ENCODE measurements at places on chromosomes 4 and X. TPM values are rescaled to one million over a fixed set of nuclear protein-coding genes. Genes with fewer than 3 reads are reported as not detected.

The TBC1D8B gene
- 13.8 TPM for total RNA-seq

- peak; percentile 7 for DNase-seq
Observed at GRCh38 chr4:33882246-33882990, 2361.9 kb downstream of the ARAP2 start.

- DNase-seq: no peak
Observed at GRCh38 chrX:154481911-154482601, 3.0 kb upstream of the LAGE3 start.

DNA sequence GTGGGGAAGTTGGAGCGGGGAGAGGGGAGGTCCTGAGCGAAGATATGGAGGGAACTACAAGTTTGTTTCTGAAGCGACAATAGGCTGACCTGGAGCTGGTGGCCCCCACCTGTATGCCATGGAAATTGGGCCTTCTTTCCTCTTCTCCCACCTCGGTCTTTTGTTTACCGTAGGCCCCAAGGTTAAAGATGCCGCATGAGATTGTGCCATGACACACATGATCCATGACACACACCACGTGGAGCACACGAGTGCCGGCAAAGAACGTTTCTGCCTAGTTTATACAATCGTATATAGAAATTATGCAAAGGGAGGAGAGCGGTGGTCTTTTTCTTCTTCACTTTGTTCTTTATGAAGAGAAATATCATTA lies 408 bp downstream of the TMEM33 start:
- DNase-seq: peak; percentile 44

DNA sequence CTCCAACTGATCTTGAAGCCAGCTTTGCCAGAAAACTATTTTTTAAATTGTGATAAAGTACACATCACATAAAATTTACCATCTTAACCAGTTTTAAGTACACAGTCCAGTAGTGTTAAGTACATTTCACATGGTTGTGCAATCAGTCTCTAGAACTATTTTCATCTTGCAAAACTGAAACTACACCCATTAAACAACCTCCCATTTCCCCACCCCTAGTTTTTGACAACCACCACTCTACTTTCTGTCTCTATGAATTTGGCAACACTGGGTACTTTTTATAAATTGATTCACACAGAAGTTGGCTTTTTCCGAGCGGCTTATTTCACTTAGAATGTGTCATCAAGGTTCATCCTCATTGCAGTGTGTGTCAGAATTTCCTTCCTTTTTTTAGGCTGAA lies 31.0 kb downstream of the TRPC5 start:
- peak; percentile 0 for DNase-seq

- peak; percentile 73 for DNase-seq
Observed at GRCh38 chrX:44915361-44915868, 42.4 kb downstream of the KDM6A start.

The CPLX1 gene
- total RNA-seq: not detected

DNA sequence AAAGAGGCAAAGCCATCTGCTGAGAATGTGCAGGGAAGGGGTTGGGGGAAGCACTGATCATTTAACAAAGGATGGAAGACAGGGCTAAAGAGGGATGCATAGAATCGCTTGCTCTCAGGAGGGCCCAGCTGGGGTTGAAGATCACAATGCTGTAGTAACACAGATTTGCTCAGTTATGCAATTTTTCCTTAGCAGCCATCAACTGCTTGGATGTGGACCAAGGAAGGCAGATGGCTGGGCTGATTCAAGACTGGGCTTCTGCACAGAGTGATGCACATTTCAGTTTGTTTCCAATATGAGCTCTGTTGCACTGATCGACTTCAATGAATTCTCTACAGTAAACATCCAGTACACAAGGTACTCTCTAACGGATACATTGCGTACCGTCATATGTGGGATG lies 127.8 kb upstream of the TBL1X start:
- peak; percentile 78 for DNase-seq

- DNase-seq: no peak
Observed at GRCh38 chr4:15158406-15159091, 156.3 kb downstream of the CPEB2 start.

DNA sequence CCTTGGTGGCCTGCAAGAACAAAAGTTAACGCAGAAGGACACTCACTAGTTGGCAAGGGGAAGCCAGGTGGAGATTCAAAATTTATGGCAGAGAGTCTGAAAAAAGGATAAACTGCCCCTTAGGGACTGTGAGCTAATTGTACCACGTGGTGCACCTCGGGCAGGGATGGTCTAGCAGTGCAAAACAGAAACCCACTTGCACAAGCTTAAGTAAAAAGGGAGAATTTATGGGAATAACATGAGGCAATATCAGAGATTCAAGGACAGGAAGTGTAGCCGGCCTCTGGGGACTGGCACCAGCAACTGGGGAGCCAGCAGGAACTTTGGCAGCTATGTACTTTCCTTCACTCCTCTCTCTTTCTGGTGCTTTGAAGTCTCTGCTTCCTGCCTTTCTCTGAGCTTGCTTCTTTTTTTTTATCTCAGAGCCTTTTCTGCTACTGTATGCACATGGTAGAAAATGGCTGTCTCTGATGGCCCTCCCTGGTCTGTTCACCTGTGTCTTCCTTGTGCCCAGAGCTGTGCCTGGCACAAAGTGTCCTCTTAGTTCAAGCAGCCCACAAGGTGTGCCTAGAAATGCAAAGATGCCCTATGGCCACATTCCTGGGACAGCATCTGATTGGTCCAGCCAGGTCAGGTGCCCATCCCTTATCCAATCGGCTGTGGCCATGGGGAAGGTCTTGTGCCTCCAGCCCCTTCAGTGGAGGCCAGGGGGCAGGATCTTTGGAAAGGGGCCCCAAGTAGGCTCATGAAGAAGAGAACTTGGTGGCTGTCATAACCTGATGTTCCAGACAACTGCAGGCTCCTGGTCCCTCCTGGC lies 114.8 kb upstream of the ATP6AP2 start:
- DNase-seq: peak; percentile 23

- no peak for DNase-seq
Observed at GRCh38 chrX:147646949-147647723, 264.6 kb upstream of the FMR1 start.

The POU3F4 gene
- not detected for total RNA-seq

The ADGRG2 gene
- not detected for total RNA-seq

GRCh38 chr4:115688961-115689360 lies 575.5 kb upstream of the NDST4 start:
- DNase-seq: no peak

DNA sequence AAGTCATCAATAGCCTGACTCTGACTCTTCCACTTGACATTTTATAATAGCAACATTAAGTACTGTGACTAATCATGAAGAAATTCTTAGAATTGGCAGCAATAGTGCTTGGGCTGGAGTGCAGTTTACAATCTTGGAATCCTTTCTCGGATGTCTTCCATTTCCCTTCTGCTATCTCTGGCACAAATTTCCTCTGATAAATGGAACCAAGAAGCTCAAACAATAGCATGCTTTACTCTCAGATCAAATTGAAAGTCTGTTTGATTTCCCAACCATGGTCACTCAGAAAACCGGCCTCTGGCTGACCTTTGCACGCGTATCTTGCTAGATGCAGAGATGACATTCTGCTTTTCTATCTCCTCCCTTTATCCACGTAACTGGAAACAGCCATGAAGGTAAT lies 99.0 kb upstream of the SPANXC start:
- peak; percentile 52 for DNase-seq

Data from fibroblast of villous mesenchyme (primary cell).